ENCODE measurements at places on chromosomes 11 and 22.

DNA sequence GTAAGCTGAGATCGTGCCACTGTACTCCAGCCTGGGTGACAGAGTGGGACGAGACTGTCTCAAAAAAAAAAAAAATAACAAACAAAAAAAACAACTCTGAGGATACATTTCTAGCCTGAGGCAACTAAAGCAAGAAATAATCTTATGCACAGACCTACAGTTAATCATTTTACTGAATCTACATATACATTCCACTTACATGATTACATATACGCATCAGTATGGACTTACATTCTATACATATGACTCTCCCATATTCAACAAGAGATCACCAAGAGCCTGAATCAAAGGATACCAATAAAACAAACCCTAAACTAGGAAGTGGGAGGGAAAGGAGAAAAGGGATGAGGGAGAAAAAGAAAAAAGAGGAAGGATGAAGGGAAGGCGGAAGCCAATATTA is 1.1 kb downstream of the ALG8 start:
- DNase-seq = peak; percentile 20

DNA sequence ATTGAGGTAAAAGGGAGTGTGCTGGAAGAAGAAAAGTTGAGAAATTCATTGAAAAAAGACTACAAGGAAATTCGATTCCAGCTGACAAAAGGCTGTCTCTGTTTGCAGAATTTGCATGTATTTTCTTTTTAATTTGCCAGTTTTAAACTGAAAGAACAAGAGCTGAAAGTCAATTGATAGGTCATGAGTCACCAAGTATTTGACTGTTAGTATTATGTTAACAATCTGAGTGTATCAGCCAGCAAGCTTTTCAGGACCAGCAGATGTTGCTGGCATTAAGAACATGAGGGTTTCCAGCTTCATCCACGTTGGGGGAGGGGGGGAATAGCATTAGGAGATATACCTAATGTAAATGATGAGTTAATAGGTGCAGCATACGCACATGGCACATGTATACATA is 726.7 kb downstream of the METTL15 start:
- peak; percentile 78 for DNase-seq

DNA sequence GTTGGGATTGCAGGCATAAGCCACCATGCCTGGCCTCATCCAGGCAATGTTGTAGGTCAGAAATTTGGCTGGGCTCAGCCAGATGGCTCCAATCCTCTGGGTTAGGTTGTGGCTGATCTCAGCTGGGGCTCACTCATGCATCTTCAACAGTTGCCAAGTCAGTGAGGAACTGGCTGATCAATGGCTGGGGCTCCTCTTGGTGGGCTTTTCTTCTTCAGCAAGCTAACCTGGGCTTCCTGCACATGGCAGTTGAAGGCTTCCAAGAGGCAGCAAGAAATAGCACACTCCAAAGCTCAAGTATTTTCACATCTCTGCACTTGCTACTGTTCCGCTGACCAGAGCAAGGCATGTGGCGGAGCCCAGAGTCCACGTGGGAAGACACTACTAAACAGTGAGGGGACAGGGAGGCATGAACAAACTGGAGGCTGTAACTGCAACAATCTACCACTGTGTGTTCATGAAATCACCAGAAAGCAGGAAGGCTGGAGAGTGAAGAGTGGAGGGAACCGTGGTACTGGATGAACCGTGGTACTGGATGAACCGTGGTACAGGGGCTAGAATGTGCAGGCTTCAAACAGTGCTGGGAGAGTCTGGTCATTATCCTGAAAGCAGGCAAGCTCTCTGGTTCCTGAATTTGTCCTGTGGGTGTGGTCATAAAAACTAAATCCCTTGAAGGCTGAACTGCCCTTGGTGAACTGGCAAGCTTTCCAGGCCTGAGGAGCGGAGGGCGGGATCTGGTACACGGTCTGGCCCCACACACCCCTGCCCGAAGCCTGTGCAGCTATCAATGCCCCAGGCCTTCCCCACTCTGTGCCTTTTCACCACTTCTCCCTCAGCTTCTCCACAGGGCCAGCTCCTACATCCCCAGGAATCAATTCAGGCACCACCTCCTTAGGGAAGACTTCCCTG is 20.2 kb downstream of the CHST1 start:
- DNase-seq = no peak

DNA sequence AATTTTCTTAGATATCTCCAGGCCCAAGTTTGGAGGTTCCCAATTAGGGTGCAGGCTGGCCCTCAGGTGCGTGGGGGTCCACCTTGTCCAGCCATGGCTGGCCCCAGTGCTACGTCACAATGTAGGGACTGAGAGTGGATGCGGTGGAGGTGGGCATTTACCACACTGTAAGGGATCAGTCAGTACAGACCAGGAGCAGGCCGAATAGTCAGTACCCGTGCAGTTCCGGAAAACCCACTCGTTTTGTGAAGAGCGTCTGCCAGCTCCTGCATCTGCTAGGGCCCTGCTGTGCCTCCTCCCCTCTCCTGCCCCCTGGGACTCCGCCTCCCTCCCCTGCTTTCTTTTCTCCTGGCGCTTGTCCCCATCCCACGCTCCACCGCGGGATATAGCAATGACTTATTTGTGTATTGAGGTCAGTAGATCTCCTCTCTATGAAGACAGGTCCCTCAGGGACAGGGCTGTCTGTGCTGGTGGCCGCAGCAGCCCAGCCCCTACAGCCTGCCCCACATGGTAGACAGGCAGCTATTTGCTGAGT is 50.4 kb upstream of the SEPTIN5 start:
- DNase-seq = peak; percentile 82

- no peak for DNase-seq
Measured at GRCh38 chr22:32043391-32043790, 330 bp downstream of the SLC5A1 start.

- peak; percentile 64 for DNase-seq
Measured at GRCh38 chr11:69511358-69512055, 30.0 kb downstream of the LINC01488 start.

DNA sequence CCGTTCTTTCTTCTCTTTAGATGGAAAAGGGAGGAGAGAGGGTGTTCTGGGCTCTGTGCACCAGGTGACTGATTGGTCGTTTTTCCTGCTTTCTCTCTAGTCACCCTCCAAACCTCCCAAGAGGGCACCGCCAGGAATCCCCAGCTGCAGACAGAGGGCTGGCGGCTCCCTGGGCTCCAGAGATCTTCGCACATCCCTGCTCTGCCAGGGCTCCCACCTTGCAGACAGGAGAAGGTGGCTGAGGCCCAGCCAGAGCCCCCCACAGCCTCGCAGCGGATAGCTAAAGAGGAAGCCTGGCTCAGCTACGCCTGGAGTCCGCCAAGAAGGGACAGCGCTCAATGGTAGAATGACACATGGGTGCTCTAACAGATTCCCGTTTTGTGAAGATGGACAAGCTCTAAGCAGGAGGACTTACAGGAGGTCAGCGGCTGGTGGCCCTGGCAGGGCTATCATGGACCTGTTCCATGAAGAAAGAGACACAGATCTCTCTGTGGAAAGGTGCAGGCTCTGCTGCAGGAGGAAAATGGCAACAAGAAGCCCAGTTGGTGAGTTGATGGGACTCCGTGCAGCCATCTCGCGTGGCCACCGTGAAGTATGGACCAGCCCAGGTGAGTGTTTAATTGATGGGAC is 976.9 kb downstream of the BRD1 start:
- no peak for DNase-seq

DNA sequence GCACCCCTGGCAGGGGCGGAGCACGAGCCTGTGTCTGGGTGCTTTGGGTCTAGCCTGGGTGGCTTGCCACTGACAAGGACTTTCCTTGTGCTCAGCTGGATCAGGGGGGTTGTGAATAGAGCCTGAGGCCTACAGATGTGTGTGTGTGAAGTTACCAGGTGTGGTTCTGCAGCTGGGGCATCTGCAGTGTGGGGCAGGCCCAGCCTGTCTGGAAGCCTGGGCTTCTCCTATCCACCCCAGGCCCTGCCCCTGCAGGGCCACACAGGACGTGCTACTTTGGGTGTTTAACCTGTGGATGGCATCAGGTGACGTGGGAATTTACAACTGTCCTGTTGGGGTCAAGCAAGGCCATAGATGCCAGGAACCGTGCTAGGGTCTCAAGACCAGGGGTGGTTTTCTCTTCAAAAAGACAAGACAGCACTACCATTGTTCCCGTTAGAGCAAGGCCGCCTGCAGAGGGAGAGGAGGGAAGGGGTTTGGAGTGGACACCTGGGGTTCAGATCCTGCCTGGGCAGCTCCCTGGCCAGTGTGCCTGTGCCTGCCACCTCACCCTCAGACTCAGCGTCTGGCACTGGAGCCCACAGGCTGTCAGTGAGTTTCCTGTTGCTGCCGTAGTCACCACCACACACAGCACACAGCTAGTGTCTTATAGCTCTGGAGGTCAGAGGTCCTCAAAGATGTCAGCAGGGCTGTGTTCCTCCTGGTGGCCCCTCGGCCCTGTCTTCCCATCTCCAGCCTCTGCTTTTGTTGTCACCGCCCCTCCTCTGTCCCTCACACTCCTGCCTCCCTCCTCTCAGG is 31.6 kb downstream of the CTTN start:
- no peak for DNase-seq

- no peak for DNase-seq
Measured at GRCh38 chr11:69328231-69328630, 34.3 kb downstream of the MYEOV start.

- no peak for DNase-seq
Measured at GRCh38 chr11:63443714-63444113, 47.3 kb downstream of the PLAAT5 start.
